ENCODE measurements at places on chromosomes 16 and 17.

DNA sequence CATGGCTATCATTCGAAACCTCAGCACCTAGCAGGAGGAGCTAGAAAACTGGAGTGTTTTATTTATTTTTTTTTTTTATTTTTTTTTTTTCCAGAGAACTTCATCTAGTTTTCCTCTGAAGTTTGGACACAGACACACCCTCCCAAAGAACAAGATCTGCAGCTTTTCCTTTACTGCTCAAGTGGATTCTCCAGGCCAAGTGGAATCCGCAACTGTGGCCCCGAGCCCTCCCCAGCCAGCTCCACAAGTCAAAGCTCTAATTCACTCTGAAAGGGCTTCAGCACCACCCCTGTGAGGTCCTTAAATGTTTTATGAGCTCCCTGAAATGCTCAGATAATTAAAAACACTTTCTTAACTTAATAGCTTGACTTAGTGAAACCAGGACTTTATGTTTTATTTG lies 332.1 kb upstream of the DYNLRB2 start:
- no peak for DNase-seq

- no peak for DNase-seq
Observed at GRCh38 chr17:42833767-42834422, 698 bp downstream of the PSME3 start.

DNA sequence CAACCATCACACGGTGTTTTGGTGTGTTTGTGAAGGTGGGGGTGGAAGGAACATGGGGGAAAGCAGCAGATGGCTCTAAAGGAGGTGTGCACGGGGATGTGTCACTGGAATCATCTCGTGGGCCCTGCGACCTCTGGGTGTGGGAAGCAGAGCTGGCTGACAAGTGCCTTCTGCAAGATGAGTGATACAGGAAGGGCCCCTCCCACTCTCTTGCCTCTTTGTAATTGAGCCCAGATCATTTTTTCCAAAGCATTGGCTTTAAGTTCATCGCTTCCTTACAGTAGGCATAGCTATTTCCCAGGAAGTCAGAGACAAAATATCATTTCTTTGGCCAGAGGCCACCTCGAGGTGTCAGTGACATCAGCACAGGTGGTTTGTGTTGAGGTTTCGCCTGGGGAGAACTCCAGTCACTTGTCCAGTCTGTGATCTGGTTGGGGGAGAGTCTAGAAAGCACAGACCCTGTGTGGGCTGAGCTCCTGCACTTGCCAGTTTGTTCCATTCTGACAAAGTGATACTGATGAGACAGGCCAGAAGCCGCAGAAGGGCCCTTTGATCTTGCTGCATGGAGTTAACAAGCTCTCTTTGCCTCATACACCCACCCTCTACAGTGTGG lies 20.6 kb upstream of the SNTB2 start:
- no peak for DNase-seq

DNA sequence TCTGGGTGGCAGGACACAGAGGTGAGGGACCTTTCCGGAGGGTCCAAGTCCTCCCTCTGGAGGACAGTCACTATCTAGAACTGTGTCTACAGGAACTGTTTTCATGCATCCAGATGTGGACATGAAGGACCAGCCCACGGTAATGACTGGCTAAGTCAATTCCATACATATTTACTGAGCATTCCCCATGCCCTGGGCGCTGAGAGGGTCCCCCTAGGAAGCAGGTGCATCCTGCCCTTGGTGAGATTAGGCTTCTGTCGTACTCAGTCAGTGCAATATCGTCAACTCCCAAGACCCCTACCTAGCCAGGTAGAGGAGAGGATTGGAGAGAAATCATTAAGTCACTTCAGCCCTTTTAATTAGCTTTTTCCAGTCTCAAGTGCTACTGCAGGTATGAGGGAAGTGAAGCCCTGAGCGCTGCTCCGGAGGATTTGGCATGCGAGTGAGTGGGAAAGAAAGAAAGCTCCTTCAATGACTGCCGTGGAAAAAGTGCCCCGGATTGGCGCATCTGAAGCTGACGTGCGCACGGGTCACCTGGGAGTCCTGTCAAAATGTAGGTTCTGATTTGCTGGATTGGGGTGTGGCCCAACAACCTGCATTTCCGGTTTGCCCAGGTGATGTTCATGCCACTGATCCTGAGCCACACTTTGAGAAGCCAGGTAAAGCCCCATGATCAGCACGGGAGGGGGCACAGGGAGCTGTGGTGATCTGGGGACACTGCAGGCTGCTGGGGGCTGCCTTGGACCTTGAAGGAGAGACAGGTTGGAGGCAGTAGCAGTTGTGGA lies 367.4 kb upstream of the TNRC6C start:
- no peak for DNase-seq

DNA sequence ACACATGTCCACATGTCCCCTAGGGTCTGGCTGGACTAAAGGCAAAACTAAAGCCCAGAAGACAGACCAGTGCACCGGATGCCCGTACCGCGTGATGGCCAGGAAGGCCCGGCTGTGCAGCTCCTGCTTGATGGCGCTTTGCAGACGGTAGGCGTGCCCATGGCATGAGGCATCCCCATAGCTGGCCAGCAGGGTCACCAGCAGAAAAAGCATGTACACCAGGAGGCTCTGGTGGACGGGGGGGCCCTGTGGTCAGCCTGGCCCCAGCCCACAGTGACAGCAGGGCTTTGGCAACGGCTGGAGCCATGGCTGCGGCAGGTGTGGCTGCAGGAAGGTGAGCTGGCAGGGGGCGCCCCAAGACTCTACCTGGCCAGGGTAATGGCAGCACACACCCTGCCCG lies 42.8 kb downstream of the PKD1 start:
- no peak for DNase-seq

DNA sequence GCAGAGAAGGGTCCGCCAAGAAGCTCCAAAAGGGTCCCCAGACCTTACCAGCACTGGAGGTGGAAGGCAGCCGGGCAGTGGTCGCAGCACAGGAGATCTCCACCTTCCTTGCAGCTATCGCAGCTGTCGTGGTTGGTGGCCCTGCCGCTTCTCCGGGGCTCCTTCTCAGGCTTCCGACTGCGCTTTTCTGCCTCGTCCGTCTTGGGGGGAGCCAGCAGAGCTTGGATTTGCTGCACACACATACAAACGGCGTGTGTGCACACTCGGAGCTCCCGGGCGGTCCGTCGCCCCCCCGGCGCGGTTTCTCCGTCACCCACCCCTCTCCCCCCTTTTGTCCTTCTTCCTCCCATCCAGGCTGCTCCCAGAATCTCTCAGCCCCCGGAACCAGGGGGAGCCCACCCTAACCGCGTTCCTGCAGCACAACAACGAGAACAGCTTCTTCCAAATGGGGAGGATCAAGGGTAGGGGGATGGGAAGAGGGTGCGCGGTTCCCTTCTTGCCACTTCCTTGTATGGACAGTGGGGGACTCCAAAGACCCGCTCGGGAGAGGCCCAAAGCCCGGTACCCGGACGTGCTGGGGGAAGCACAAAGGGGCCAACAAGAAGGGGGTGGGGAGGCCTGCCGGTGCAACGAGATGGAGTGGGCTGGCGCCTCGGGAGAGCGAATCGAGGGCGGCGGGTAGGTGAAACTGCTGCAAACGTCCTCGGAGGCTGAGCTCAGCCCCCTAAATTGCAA lies 1.1 kb downstream of the PHF12 start:
- no peak for DNase-seq

DNA sequence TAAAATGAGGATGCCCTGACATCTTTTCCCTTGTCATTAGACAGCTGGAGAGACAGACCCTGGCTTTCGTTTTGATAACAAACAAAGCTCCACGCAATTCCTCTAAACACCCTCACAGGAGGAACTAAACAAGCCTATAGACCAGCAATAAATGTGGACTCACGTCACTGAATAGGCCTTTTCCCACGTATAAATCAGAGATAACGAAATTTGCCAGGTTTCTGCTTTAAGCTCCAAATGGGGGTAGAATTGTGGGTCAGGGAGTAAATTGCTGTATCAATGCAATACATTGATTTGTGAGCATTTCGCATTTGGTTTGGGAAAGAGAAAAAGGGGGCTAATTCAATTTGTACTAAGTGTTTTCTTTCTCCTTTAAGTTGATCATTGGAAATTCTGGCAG lies 256.0 kb downstream of the PMP22 start:
- no peak for DNase-seq

GRCh38 chr17:52155301-52155700 lies 3.2 kb downstream of the CA10 start:
- no peak for DNase-seq

DNA sequence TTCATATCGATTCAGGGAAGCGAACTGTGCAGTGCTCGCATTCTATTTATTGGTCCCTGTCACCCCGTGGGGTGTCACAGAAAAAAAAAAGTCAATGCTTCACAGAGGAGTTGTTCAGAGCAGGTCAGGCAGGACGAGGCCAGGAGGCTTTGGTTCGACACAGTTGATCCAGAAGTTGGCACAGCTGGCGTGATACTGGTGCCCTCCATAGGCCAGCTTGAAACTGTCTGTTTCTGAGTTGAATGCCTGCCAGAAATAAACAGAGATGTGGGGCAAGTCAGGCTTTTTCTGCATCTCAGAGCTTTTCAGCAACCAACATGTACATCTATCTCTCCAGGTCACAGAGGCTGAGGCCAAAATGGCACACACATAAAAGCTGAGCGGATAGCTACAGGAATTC lies 29.1 kb downstream of the DUSP14 start:
- no peak for DNase-seq

DNA sequence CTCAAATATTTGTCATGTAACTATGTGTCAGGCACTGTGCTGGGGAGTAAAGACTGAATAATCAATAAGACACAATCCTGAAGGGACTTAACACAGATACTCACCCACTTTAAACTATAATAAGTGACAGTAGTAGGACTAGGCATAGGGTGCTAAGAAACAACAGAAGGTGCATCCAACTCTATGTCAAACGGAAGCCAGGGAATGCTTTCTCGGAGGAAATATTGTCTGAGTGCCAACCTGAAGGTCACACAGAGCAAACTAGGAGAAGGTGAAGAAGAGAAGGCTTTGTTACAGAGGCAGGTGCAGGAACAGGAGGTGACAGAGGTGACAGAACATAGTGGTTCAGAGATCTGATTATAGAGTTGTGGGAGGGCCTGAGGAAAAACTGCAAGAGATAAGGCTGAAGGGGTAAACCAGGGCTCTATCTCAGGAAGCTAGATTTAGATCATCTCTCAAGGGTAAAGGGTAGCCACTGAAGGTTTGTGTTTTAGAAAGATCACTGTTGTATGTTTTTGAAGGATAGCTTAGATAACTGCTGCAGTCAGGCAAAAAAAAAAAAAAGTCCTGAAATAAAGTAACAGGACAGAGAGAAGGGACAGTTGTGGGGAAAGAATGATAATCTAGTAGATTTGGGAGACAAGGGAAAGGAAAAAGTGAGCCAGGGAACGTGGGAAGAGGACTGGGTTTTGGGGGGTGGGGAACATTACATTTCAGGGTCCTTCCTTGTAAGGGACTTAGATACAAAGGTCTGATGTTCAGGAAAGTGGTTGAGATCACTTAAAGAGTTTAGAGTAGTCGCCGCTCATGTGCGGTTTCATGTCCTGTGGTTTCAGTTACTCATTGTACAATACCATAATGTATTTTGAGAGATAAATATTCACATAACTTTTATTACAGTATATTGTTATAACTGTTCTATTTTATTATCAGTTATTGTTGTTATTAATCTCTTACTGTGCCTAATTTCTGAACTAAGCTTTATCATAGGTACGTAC lies 85.6 kb upstream of the NETO2 start:
- DNase-seq = no peak

DNA sequence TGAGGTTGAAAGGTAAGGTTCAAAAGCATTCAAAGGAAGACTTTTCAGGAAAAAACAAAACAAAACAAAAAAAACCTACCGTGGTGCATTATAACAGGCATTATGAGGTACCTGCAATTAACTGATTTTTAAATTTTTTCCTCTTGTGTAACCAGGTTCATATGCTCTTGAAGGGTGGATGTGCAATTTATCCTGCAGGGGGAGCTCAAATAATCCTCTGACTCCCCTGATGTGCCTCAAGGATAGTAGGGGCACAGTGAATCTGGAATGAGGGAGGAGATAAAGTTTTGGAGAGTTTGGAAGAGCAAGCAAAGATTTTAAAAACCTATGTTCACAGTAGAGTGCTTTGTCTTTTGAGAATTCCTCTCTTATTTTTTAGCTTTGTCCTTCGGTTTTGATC lies 1349.4 kb downstream of the CDH8 start:
- DNase-seq = no peak

DNA sequence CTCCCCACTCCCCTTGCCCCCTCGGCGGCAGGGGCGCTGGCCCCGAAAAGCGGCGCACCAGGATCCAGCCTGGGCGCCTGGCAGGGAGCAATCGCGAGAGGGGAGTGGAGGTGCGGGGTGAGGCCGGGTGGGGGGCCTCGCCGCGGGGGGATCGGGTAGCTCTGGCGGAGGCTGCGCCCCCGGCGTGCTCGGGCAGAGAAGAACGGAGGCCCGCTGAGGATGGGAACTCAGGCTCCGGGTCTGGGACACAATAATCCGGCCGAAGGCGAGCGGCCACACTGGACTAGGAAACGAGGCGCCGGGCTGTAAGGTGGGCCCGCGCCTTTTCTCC lies 721 bp upstream of the PCGF2 start:
- DNase-seq = no peak

GRCh38 chr17:30848021-30848420 lies 16.3 kb downstream of the ATAD5 start:
- DNase-seq = no peak

- DNase-seq = no peak
Observed at GRCh38 chr17:40113907-40114245, 7.9 kb upstream of the MSL1 start.

DNA sequence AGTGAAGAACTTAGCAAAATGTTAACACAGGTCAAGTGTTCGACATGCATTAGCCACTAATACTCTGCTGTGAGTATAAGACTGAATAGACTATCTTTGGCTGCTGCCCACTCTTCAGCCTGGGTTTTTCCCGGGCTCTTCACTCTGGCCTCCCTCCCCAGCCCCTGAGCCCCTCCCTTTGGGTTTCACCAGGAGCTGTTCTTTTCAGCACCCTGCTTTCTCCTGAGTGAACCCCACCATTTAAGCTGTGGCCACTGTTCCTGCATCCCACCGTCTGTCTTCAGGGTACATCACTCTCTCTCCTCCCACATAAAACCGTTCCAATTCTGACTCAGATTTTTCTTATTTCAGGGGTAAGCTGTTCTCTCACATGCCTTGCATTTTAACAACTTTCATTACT lies 92.0 kb upstream of the ASIC2 start:
- DNase-seq = no peak

DNA sequence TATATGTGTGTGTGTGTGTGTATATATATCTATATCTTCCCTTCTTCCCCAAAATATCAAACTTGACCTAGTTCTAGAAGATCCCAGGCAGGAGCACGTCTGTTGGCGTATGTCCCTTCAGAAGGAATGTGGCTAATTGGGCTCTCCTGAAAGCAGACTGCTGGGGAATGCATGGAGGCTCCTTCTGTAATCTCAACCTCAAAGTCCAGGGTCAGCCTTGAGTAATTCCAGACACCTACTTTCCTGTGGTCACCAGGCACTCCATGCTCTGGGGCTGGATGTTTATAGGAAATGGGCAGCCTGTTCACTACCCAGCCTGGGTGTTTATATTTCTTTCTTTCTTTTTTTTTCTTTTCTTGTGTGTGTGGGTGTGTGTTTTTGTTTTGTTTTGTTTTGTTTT lies 13.4 kb downstream of the BCO1 start:
- DNase-seq = no peak

GRCh38 chr17:49618028-49618611 lies 42.4 kb downstream of the NXPH3 start:
- DNase-seq = no peak

Measured in activated naive CD4-positive, alpha-beta T cell (primary cell).